Gastroesophageal sphincter (tissue), 4 donors: ENCODE measurements at places on chromosomes 13 and 19. TPM values are rescaled to one million over a fixed set of nuclear protein-coding genes. Genes with fewer than 3 reads are reported as not detected.

The FAM216B gene
- not detected for total RNA-seq

The C5AR1 gene
- total RNA-seq = 1.4 TPM

GRCh38 chr19:46413262-46414031, at the start of gene CCDC8:
TSS of gene CCDC8 (minus strand) at chr19:46413564. CDS start at chr19:46412810, 754 bp downstream.
- ATAC-seq = peak; percentile 84

The C13orf42 gene
- 0.46 TPM for total RNA-seq

DNA sequence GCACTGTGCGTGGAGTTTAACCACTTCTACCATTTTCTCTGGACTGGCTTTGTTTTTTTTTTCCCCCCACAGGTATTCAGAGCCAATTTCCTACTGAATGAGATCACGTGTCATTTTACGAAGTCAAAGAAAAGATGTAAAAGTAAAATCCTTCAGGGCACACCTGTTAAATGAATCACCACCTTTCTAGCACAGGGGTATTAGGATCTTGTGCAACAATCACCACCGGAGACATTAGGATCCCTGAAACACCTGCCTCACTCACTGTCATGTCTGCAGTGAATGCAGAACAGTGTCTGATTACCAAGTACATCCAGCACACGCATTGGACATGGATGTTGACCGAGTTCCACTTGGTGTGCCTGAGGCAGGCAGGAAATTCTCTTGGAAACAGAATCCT, 17.2 kb downstream of the BRD4 start:
- no peak for ATAC-seq

The DCT gene
- 0.31 TPM for total RNA-seq

GRCh38 chr19:2811221-2811722, 8.4 kb upstream of the ZNF554 start:
- ATAC-seq = no peak

GRCh38 chr19:42268704-42269477, at the start of gene CIC:
TSS of gene CIC (plus strand) at chr19:42269252. CDS start at chr19:42271784, 2,532 bp downstream.
- ATAC-seq = peak; percentile 92

The OR10H1 gene
- not detected for total RNA-seq

The SIRT2 gene
- total RNA-seq = 77.0 TPM

GRCh38 chr13:26017196-26017921, 34.5 kb downstream of the SHISA2 start:
- ATAC-seq = no peak

The SMIM44 gene
- not detected for total RNA-seq

The CHERP gene
- total RNA-seq = 5.7 TPM

The ZMYM2 gene
- total RNA-seq = 92.8 TPM

DNA sequence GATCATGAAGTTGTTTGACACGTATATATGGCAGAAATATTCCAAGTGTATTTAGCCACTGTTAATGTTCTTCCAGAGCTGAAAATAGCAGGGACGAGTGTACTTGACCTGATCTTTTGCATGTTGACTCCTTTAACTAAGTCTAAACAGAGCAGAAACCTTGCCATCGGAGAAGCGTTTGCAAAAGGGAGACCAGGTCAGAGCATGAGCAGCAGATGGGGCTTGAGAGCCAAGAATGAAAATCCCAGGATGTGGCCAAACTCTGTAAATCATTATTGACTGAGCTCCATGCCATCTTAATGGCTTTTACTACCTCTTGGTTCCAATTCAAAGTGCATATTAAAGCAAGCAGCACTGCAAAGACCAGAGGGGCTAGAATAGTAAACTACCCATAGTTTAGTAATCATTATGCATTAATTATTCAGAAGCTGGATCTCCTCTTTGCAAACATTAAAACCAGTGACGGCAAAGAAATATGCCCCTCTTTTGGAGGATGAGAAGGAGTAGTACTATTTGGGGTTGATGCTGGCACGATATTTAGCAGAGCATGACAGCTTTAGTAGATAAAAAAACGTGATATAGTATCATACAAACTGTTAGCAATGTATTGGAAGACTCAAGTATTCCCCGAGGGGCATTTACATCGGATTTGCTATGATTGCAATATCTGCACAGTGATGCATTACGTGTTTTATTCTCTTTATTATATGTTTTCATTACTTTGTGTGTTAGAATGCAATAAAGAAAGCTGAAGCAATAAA, 55.7 kb downstream of the FAM216B start:
- ATAC-seq = no peak

GRCh38 chr13:84238381-84238780, 356.1 kb upstream of the SLITRK1 start:
- no peak for ATAC-seq

DNA sequence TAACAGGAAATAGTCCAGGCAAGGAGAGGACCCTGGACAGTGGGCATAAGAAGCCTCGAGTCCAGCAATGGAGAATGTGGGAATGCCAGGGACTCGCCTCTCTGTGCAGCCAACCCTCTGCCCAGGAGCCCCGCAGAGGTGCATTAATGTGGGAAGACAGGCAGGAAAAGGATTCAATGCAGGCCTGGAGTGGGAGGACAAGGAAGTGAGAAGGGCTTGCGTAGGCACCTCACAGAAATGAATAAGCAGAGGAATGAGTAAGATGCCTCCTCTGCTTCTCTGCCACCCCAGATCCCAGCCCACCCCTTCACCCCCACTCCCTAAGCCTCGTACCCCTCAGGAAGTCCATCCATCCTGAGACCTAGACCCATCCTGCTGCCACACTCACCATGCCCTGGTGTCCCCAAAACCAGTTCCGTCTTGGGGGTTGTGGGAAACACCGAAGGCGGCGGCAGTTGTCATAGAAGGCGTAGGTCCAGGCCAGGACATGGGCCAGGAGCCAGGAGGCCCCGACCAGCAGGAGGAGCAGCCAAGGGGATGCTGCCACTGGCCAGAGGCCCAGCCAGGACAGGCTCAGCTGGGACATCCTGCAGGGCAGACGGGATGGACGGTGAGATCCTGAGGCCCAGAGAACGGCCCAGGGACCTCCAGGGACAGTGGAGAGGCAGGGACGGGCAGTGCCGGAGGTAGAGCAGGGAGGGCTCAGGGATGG, 692 bp downstream of the CYP4F2 start:
- ATAC-seq = no peak

- ATAC-seq = no peak
Measured at GRCh38 chr13:59893266-59893665, 270.5 kb downstream of the DIAPH3 start.

The NCR1 gene
- not detected for total RNA-seq

The C1QTNF9B gene
- not detected for total RNA-seq

DNA sequence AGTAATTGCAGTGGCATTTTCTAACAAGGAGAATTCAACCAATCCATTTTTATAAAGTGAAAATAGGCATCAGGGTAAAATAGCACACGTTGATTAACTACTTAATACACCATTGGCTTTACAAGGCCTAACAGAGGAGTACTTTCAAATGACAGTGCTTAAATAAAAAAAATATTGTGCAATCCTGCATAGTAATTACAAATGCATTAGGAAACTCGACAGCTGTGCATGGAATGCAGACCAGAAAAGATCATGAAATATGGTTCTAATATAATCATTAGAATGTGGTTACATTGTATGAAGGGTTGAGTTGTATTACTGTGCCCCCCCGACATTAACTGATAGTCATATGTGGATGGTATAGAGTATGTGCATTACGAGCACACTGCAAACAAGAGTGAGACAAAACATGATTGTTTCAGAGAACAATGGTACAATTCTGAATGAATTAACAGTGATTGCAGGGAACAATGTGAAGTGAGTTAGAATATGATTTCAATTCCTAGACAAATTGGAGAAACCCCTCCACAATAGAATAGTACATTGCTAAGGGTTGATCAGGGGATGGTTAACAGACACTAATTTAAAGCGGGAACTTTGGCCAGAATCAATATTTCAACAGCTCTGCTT, 270.6 kb downstream of the GPC5 start:
- ATAC-seq = no peak

The OLFM4 gene
- total RNA-seq = 0.82 TPM

- ATAC-seq = no peak
Measured at GRCh38 chr13:45521297-45521696, 56.6 kb downstream of the COG3 start.

GRCh38 chr13:93289053-93289452, 62.4 kb downstream of the GPC6 start:
- no peak for ATAC-seq

The TMEM150B gene
- 3.3 TPM for total RNA-seq

The CCDC9 gene
- total RNA-seq = 17.3 TPM

DNA sequence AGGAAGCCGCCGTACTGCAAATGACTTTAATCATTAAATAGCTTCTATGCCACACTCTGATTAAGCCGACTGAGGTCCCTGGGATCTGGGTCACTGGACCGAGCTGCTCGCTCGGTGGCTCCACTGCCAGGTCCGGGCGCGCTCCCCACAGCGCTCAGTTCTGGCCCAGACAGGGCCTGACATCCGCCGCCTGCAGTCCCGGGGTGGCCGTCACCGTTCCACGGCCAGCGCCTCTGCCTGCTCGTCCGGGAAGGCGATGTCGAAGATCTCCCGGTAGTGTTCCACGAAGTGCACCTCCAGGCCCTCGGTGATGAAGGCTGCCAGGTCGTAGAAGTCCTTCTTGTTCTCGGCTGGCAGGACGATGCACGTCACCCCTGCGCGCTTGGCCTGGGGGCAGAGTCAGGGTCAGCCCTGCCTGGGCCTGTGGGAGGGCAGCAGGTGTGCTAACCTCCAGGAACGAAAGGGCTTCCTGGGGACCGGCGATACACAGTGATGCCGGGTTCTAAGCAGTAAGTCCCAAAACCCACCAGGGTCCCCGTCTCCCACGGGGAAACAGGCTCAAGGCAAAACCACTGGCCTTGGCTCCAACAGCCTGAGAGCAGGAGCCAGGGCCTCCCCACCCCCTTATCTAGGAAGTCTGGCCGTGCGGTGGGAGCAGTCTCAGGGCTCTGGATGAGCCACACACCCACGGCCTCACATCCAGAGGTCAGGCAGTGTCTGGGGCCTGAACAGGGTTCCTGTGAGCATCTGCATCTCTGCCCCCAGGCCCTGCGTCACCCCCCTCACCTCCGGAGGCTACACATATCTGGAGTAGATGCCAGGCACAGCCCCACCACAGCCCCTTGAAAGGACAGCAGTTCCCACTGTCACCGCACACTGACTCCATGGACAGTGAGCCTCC, 2.0 kb downstream of the RPL36 start:
- no peak for ATAC-seq

DNA sequence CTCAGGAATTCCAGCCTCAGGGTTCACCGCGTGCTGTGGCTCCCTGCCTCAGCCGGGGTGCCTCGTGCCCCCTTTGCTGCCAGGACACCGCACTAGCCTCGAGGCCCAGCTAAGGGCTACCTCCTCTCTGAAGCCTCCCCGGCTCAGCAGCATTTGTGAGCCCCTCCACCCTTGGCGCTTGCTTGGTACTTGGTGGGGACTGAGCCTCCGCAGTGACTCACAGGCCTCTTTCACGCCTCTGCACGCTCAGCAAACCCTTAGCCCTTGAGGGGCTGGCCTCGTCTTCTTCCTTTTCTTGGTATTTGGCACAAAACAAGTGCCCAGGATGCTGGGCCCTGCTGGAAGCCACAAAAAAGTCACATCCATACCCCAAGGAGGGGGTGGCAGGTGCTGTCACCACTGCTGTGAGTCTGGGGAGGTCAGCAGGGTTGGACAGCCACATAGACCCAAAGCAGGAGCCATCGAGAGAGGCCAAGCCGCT, 85.4 kb upstream of the TM9SF2 start:
- no peak for ATAC-seq

- ATAC-seq = peak; percentile 91
Measured at GRCh38 chr19:55216461-55217198, 7.3 kb upstream of the PTPRH start.

The KIR2DL4 gene
- total RNA-seq = not detected

DNA sequence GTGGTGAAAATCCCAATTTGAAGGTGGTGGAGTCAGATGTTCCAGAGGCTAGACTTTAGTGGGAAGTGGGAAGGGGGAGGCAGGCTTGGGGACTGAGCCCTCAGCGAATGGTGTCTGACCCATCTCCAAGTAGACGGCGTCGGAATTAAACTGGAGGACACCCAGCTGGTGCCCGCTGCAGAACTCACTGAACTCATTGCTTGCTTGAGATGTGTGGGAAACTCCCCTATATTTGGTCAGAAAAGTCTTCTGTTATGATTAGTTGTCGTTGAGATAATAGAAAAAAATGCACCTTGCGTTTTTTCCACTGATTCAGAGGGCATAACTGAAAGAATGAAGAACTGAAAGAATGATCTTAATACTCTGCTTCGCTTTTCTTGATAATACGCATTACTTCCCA, 871 bp upstream of the ZNF583 start:
- ATAC-seq = no peak

- no peak for ATAC-seq
Measured at GRCh38 chr13:67474115-67474514, 244.0 kb upstream of the PCDH9 start.

The ERICH4 gene
- not detected for total RNA-seq

DNA sequence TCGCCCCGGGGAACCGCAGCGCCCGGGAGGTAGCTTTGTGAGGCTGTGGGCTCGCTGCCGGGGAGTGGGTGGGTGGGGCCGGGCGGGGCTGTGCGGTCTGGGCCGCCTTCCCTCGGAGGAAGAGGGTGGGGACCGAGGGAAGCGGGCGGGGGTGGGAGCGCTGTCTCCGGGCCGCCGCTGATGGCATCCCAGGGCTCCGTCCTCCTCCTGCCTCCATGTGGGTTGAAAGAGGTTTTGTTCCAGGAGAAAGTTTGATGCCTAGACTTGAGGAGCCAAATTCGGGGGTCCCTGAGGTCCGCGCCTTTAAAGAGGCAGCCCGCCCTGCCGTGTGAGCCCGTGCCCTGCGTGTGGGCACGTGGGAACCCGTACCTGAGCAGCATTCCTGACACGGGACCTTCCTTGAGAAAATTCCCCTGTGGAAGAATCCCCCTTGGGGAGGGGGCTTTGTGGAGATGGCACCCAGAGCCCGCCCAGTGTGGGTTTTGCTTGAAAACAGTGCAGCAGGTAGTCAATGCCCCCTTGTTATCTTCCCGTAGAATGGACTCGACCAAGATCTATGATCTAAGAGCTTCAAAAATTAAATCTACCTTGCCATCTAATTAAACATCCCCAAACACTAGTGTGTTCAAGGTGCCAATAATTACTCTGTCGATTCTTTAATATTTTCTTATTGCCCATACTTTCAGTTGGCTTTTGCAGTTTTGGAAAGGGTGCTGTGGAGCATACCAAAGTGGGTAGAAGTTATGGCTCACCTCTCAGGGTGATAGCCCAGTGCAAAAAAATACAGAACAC, 107.8 kb downstream of the RXFP2 start:
- ATAC-seq = peak; percentile 57

The ZNF491 gene
- total RNA-seq = 3.2 TPM

GRCh38 chr13:87919956-87920355, 248.8 kb downstream of the SLITRK5 start:
- ATAC-seq = no peak

DNA sequence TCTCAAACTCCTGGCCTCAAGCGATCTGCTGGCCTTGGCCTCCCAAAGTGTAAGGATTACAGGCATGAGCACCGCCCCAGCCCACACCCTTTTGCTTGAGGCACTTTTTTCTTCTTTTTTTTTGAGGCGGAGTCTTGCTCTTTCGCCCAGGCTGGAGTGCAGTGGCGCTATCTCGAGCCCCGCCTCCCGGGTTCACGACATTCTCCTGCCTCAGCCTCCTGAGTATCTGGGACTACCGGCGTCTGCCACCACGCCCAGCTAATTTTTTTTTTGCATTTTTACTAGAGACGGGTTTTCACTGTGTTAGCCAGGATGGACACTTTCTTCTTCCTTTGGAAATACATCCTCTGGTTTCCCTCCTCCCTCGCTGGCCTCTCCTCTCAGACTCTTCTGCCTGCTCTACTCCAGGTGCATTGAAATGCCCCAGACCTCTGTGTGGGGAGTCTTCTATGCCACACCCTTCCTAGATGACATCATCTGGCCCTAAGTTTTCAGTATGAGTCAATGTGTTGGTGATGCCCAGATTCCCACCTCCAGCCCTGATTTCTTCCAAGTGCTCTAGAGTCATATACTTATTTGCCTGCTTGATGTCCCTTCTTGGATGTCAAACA, 20.7 kb upstream of the TPT1 start:
- no peak for ATAC-seq
